ENCODE measurements at places on chromosomes 11 and 22.

GRCh38 chr11:77510851-77511250 lies 37.0 kb upstream of the PAK1 start:
- no peak for DNase-seq

- no peak for DNase-seq
Observed at GRCh38 chr11:62402960-62403730, 15.7 kb upstream of the SCGB1A1 start.

DNA sequence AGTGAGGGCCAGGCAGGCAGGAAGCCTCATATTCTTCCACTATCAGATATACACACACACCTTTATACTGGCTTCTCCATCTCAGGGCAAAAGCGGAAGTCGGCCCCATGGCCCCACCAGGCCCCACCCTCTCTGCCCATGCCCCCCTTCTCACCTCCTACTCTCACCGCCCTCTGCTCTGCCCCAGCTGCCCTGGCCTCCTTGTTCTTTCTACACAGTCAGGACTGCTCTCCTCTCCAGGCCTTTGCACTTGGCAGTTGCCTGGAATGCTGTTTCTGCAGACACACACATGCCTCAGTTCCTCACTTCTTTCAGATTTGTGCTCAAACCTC lies 25.3 kb downstream of the OTOG start:
- DNase-seq: no peak

GRCh38 chr22:50243685-50244419 lies 971 bp downstream of the TUBGCP6 start:
- DNase-seq: no peak

DNA sequence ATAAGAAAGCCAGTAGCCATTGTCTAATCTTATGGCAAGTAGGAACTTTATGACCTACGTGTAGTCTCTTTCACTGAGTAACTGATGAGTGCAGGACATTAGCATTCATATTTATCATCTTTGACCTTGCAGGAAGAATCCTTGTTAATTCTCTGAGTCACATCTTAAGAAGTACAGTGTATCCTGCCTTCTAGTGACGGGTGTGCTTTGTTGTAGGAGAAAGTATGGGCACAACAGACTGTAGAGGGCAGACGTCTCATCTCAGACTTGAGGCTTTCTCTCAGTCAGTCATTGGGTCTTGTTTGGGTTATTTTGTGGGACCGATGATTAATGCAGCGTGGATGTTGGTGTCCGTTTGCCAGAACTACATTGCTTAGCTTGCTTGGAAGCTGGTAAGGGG lies 6.8 kb downstream of the RNF214 start:
- DNase-seq: no peak

- DNase-seq: no peak
Observed at GRCh38 chr11:95586661-95587060, 202.9 kb downstream of the FAM76B start.

DNA sequence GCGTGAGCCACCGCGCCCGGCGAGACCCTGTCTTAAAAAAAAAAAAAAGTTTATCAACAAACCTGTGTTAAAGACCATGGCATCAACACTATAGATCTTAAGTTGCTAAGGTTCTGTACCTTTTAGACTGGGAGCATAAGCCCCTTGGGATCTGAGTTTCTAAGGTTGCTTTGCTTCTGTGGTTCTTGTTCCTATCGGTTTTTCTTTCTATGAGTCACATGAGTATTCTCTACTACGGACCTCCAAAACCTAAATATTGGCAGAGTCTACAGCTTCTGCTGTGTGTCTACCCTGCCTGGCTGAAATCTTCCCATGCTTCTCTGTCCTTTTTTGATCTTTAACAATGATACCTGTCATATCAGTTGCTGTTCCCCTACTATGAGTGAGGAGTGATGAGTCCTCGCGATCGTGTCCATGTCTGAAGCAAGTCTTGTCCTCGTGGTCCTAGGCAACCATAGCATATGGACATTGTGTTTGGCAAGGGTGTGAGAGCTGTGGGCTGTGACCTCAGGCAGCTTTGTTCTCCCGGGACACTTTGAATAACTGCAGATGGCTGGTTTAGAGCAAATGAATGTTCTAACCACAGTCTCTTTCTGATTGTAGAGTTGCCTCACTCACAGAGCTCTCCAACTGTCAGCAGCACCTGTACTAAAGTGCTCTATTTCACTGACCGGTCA lies 9.0 kb upstream of the DLAT start:
- no peak for DNase-seq

DNA sequence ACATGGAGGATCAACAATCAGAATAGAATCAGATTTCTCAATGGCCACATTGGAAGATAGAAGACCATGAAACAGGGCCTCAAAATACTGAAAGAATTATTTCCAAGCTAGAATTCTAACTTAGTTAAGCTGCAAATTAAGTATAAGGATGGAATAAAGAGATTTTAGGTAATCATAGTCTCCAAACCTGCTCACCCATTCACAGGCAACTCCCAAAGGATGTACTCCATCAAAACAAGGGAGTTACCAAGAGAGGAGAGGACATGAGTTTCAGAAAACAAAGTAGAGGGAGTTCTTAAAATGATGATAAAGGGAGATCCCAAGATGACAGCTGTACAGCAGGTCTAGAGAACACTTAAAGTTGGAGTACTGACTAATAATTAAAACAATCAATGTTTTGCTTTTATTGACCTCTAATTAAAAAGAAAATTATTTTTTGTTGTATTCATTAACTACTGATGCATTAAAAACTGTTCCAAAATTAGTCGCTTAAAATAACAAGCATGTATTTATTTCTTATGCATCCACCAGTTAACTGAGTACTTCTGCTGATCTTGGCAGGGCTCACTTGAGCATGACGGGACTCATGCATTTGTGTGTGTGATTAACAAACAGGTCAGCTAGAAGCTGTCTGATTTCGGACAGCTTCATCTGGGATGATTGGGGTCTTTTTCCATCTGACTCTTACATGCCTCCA lies 95.6 kb downstream of the CD44 start:
- no peak for DNase-seq

- no peak for DNase-seq
Observed at GRCh38 chr22:20566420-20567260, 59.2 kb downstream of the MED15 start.

DNA sequence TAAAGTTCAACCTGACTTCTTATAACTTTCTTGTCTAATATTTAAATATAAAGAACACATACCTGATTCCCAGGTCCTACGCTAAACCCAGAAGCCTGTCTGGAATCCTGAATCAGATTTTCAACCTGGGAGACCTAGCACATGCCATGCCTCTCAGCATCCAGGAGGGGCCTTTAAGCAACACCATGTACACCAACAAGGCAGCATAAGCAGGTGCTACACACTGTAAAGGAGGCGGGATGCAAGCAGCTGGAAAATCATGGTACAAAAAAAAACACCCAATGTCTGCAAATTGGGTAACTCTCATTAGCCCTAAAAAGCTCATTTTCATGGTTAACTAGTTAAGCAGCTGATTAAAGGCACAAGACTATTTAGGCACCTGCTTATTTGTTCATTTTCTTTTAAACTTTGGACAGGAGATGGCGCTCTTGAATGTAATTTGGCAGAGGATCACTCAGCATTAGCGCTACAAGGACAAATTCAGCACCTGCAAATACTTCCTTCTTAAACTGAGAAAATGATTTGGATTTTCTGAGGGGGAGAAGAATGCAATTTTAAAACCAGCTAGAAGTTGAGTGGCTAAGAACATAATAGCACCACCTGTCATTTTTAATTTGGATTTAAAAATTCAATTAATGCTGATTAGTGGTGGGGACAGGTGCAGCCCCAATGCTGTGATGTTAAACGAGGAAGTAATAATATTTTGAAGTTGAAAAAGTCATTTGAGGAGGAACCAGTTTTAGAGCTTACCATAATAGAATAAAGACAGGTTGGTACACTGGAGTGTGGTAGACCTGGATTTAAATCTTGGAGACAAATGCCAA lies 104.0 kb downstream of the FAR1 start:
- DNase-seq: no peak

GRCh38 chr11:57214494-57214893 lies 22.6 kb downstream of the APLNR start:
- DNase-seq: no peak

DNA sequence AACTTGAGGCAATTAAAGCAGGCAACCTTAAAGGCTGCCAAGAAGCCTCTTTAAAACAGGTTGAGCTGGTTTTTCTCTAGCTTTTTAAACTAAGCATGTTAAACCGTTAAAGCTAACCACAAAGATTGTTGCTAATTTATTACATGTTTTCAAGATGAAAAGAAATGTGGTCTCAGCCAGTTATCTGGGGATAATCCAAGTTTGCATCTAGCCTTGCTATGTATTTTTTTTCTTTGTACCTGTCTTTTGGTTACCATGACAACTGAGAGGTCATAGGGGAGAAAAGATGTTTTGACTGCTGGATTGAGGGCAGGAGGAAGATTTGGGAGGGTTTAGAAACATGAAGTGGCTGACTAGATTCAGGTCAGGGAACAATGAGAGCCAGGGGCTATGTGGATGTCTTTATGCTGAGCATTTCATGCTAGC lies 19.2 kb upstream of the PGM2L1 start:
- no peak for DNase-seq

- no peak for DNase-seq
Observed at GRCh38 chr11:102802341-102802740, 4.4 kb upstream of the MMP1 start.

- no peak for DNase-seq
Observed at GRCh38 chr22:28365371-28365770, 314.3 kb downstream of the TTC28 start.

- no peak for DNase-seq
Observed at GRCh38 chr11:66203847-66204246, 64.6 kb upstream of the RAB1B start.

- no peak for DNase-seq
Observed at GRCh38 chr11:65415499-65416340, 6.9 kb upstream of the NEAT1 start.

DNA sequence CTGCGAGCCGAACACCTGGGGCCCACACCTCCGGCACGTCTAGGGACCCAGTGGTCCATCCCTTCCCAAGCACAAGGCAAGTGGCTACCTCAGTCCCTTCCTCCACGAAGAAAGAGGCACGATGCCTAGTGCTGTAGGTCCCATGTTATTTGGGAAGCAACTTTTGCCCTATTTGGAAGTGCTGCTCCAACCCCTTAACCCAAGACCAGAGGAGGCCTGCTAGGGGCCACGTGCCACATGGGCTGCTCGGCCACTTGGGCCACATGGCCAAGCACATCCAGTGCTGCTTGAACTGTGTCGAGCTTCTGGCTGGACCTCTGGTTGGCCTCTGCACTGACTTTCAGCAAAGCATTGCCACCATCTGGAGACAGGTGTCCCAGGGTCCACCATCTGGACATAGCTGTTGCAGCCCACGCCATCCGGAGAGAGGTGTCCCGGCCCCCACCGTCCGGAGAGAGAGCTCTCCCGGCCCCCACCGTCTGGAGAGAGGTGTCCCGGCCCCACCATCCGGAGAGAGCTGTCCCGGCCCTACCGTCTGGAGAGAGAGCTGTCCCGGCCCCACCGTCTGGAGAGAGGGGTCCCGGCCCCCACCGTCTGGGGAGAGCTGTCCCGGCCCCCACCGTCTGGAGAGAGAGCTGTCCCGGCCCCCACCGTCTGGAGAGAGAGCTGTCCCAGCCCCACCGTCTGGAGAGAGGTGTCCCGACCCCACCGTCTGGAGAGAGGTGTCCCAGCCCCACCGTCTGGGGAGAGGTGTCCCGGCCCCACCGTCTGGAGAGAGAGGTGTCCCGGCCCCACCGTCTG lies 6.5 kb upstream of the B4GALNT4 start:
- DNase-seq: no peak

GRCh38 chr22:38144025-38144405 lies 33.5 kb upstream of the BAIAP2L2 start:
- no peak for DNase-seq

DNA sequence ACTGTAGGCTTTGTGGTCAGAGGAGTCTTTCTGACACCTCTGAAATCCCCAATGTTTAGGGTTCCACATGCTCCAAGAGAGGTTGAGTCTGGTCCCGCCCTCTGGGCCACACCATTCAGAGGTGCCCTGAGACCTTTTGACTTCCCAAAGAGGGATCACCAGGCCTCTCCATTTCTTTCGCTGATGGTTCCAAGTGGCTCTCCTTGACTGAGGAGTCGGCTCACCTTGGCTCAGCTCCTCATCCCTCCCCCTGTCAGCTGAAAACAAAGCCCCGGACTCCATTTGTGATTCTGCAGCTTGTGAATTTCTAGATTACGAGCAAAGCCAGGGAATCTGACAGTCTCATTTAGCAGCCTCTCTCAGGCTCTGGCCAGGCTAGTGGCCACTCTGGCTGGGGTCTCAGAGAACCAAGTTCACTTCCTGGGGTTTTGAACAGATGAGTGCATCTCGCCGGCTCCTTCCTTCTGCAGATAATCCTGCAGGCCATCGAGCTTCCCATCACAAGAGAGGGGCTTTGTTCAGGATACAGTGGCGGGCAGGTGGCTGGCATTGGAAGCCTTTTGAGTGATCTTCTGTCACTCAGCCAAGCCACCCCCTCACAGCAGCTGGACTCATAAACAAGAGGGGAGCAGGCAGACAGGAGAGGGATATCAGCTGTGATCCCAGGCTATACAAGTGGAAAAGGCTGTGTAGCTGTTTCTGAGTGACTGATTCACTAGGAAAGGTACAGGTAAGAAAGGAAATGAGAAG lies 102.9 kb downstream of the TRIM29 start:
- no peak for DNase-seq

- DNase-seq: no peak
Observed at GRCh38 chr22:34395370-34395769, 475.1 kb upstream of the LARGE1 start.

GRCh38 chr22:41813726-41814410 lies 13.4 kb downstream of the CCDC134 start:
- no peak for DNase-seq

GRCh38 chr22:26846645-26847044 lies 189.3 kb downstream of the MIAT start:
- DNase-seq: no peak

DNA sequence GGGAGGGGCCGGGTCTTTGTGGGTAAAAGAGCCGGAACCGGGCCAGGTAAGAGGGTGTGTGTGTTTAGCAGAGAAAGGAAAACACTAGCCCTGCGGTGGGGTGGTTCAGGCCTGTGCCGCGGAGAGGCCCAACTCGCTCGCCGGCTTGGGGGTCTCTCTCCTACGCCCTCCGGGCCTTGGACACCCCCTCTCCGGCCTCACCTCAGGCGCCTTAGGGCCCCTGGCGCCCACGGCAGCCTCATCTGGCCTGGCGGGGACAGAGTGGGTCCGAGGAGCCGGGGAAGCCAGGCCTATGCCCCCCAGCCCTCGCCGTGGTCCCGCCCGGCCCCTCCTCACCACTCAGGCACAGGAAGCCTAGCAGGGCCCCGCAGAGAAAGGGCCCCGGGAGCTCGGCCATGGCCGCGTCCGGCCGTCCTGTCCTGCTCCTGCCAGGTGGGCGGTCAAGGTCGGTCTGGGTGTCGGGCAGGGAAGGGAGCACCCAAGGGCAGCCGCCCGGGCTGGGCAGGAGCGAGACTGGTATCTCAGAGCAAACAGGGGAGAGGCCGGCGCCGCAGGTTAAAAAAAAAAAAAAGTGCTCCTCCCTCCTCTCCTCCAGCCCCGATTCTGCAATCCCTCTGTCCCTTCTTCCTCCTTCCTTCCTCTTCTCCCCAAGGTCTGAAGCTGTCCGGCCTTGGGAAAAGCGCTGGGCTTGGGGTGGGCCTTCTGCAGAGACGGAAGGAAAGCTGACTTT lies at the start of gene VSIG2:
Gene VSIG2 (minus strand): TSS at position 515 of the 730 bp plus-strand sequence. CDS start 118 bp downstream, at position 397.
- no peak for DNase-seq

Data from activated gamma-delta T cell treated with anti-CD3 and anti-CD28 coated beads, Interleukin-2, amount 50 U/mL, for 16 hours (primary cell).